ENCODE measurements at places on chromosomes 5 and 9.

DNA sequence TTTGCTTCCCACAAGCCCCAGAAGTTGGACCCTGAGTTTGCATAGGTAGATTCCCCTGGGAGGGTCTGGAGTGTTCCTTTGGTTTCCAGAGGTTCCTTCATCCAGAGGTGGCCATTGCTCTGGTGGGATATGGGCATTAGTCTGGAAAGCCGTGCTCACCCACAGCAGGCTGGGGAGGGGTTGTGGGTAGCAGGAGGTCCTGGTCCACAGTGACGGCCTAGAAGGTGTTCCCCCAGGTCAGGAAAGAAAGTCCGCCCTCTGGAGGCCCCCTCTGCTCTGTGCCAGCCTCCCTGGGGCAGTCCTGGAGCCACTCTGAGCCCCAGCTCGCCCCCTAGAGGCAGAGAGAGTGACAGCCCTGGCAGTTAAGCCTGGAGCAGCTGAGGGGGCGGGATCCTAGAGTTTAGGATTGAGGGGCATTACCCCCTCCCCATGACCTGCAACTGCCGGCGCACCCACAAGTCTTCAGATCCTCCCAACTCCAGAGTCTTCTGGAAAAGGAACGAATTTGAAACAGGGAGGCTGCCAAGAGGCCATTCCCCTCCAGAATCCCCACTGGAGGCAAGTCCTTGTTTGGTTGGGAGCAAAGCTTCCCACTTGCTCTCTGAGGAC, 36.8 kb downstream of the NDST1 start:
- DNase-seq, result peak; percentile 37

- no peak for DNase-seq
Measured at GRCh38 chr9:26665666-26666065, 226.9 kb downstream of the CAAP1 start.

- DNase-seq, result no peak
Measured at GRCh38 chr5:78552729-78553342, 95.7 kb downstream of the LHFPL2 start.

DNA sequence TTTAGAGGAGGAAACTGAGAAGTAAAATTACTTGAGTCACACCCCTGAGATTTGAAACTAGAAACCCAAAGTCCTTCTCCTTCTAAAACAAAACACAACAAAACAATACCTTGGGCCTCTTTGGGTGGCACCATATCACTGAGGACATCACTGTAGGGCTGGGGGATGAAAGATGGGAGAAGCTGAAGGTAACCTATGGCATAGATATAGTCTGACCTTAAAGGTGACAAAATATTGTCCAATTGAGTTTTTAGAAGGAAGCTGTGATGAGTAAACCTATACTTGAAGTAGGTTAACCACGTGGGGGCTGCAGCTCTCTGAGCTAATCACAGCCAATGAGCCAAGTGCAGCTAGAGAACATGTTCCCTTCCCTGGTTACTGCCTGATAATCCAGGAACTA, 167.4 kb upstream of the CD180 start:
- no peak for DNase-seq

- no peak for DNase-seq
Measured at GRCh38 chr5:9063615-9064245, 482.1 kb downstream of the SEMA5A start.

DNA sequence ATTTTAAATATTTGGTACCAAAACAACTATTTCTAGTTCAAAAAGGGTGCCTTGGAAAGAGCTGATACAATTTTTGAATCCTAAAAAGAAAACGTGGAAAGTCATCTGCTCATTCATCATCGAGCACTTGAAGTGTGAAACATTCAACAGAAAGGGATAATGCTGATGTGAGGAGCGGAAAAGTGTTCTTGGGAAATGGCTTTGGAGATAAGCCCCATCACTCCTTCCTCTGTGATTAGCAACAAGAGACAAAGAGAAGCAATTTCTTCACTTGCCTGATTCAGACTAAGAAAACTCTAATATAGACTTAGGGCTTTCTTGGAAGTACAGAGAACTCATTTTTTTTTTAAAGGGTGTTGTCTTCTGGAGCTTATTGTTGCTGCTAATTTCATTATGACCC, 74.9 kb downstream of the C9orf152 start:
- no peak for DNase-seq

DNA sequence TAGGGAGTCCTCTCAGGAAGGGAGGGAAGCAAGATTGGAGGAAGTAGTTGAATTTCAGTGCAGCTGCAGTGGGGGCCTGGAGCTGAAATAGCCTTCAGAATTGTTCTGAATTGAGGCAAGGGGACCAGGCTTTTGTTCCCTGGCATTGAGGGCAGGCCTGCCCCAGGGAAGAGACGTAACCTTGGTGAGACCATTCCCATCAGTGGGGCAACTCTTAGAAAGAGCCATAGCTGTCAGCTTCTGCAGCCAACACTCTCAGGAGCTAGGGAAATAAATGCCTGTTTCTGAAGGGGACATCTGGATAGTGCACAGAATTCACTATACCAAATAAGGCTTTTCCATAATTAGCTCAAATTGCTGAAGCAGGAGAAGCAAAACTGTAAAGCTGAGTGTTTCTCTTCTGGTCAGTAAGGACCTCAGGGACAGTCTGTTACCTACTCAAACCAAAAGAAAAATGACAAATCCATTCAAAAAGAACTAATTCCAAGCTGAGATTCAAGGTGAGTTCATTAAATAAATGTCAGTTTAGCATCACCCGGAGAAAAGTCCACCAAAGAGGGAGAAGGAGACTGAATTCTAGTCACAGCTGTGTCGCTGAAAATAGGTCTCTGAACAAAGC, 44.0 kb downstream of the LYRM7 start:
- DNase-seq, result no peak

DNA sequence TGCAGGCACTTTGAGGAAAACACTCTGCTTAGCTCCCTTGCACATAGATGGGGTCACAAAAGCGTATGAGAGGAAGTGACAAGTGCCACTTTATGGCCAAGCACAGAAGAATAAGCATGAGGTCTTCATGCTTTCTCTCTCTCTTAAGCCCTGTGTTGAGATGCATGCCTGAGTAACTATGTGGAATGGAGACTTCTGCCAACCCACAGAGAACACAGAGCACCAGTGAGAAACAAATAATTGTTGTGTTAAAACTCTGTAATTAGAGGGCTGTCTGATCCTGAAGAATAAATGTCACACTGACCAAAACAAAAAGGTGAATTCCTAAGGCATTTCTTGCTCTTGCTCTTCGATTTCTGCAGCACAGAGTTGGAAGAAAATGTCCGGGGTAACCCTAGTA, 488.5 kb downstream of the CTNND2 start:
- no peak for DNase-seq

- no peak for DNase-seq
Measured at GRCh38 chr5:80662108-80662507, 7.3 kb upstream of the DHFR start.

DNA sequence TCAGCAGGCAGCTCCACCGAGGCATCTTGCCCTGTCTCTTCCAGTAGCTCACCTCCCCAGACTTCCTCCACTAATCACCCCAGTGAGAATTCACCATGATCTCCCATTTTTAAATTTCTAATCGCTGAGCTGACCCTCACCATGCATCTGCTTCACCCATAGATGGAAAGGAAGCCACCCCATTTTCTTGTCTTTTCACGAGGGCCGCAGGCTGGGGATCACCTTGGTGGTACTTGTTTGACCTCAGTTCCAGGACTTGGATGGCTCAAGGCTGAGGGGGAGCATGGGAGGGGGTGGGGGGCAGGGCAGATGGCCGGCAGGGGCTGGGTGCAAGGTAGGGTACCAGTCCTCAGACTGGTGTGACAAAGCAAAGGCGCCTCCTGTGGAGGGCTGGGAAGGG, 3.6 kb downstream of the PROP1 start:
- no peak for DNase-seq

- DNase-seq, result no peak
Measured at GRCh38 chr9:138112791-138113600, 235.4 kb downstream of the CACNA1B start.

GRCh38 chr5:43837996-43838395, 235.0 kb downstream of the NNT start:
- no peak for DNase-seq

DNA sequence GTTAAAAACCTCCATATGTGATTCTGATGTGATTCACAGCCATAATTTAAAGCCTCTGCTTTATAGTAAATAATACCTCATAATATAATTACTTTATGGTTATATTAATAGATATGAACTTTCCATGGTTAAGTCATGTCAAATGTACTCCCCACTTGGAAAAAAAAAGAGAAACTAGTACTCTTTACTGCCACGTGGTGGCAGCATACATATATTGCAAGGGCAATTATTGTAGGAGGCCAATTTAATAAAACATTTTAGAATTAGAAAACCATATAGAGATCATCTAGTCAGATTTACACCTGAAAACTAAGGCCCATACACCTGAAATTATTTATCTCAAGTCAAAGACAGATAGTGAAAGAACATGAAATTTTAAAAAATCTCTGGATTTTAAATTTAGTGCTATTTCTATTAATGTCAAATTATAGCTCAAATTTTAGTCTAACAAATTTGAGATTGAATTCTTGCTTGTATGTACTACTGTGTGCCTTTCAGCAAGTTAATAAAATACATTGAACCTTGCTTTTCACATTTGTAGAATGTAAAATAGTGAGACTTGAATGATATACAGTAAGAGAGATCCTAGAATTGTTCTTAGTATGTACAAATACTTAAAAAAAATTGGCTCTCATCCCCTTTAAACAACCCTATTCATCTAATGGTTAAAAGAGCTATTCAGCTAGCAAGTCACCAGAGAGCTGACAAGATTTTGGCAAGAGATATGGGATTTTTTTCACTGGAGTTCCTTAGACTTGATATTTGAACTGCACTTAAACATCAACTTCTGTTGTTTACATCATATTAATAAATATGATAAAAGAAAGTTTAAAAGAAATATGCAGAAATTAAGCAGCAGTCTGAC, 603.8 kb downstream of the TLE4 start:
- DNase-seq, result no peak

DNA sequence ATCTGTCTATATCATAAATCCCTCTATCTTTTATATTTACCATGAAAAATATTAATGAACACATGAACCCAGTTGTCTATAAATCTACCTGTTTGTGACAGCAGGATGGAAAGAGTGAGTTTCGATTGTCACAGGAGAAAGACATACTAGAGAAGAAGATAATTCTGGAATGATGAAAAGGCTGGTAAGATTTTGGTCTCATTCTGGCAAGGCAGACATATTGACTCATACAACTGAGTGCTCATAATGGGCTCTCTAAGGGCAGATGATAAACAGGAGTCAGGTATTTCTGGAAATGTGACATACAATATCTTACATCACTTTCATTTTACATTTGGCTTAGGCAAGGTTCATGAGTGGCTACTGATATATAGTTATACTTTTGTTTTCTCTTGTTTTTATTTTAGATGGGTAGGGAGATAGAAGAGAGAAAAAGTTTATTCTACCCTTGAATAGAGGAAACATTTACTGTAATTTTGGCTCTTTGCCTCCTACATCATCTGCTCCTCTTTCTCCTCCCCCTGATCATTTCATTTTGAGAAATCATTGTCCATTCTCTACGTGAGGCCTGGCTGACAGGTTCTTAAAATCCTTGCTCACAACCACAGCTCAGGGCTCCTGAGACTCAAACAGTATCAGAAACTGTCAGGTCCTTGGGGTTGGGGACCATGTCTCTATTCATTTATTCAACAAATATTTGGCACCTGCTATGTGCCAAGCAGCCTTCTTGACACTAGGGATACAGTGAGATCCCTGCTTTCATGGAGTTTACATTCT, 14.4 kb downstream of the ELOVL7 start:
- DNase-seq, result no peak

GRCh38 chr5:80623999-80624398, 30.5 kb upstream of the MSH3 start:
- no peak for DNase-seq

DNA sequence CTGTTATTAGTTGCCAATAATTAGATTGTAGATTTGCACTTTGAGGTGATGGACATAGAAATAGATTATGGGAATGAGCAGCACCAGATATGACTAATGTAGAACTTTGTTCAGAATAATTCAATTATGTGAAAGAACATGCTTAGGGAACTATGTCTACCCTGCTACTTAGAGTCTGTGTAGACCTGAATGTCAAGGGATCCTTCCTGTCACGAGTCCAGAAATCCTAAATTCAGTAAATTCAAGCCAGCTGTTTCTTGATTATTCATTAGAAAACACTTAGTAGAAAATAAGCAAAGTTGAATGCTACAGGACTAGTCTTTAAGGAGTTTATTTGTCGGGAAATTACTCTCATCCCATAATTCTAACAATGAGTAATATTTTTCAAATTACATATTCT, 887.3 kb upstream of the SEMA6A start:
- no peak for DNase-seq

DNA sequence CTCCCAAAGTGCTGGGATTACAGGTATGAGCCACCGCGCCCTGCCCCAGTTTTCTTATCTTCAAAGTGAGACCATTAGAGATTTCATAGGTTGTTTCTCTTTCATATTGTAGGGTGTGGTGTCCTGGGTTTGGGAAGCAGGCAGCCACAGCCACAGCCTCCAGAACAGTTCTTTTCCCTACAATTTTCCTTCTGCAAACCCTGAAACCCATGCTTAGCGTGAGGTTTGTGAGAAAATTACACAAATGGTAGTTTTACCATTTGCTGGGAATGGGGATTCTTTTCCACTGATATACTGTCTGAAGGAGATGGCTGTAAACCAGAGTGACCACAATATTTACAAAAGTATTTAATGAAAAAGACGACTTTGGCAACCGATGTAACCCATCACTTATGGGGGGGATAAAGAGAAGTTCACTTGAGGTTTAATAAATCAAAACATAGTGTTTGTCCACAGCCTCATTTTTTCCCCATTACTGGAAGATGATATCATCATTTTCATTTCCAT, 26.7 kb upstream of the ECM2 start:
- no peak for DNase-seq

DNA sequence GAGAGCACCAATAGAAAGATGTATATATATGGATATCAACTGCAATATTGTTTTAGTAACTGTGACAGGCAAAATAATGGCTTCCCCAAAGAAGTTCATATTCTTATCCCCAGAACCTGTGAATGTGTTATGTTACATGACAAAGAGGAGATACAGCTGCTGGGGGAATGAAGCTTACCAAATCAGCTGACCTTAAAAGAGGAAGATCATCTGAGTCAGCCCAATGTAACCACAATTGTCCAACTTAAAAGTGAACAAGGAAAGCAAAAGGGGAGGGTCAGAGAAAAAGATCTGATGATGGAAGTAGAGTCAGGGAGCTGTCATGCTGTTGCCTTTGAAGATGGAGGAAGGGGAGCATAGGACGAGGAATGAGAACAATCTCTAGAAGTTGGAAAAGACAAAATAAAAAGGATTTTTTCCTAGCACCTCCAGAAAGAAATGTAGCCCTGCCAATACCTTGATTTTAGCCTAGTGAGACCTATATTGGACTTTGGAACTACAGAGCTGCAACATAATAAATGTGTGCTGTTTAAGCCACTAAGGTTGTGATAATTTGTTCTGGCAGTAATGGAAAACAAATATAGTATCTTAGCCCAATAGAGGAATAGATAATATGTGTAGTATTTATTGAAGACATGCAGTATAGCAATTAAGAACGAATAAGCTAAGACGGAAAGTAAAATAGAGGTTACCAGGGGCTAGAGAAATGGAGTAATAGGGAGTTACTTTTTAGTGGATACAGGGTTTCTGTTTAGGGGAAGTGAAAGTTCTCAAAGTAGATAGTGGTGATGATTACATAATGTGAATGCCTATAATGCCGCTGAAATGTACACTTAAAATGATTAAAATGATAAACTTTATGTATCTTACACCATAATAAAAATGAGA, 115.9 kb downstream of the PIK3R1 start:
- no peak for DNase-seq
